ENCODE measurements at places on chromosomes 3 and 15. TPM values are rescaled to one million over a fixed set of nuclear protein-coding genes. Genes with fewer than 3 reads are reported as not detected.

GPR171 gene
- total RNA-seq, result 101 TPM

GOLGA6D gene
- total RNA-seq, result 0.55 TPM

NDUFB4 gene
- total RNA-seq, result 97.1 TPM

CHRNA7 gene
- 0.46 TPM for total RNA-seq

LNP1 gene
- 3.1 TPM for total RNA-seq

TGFBR2 gene
- 37.7 TPM for total RNA-seq

A4GNT gene
- total RNA-seq, result not detected
